ENCODE measurements at places on chromosomes 6 and 20.

- DNase-seq, result no peak
Observed at GRCh38 chr6:149913085-149913484, 9.8 kb downstream of the RAET1G start.

DNA sequence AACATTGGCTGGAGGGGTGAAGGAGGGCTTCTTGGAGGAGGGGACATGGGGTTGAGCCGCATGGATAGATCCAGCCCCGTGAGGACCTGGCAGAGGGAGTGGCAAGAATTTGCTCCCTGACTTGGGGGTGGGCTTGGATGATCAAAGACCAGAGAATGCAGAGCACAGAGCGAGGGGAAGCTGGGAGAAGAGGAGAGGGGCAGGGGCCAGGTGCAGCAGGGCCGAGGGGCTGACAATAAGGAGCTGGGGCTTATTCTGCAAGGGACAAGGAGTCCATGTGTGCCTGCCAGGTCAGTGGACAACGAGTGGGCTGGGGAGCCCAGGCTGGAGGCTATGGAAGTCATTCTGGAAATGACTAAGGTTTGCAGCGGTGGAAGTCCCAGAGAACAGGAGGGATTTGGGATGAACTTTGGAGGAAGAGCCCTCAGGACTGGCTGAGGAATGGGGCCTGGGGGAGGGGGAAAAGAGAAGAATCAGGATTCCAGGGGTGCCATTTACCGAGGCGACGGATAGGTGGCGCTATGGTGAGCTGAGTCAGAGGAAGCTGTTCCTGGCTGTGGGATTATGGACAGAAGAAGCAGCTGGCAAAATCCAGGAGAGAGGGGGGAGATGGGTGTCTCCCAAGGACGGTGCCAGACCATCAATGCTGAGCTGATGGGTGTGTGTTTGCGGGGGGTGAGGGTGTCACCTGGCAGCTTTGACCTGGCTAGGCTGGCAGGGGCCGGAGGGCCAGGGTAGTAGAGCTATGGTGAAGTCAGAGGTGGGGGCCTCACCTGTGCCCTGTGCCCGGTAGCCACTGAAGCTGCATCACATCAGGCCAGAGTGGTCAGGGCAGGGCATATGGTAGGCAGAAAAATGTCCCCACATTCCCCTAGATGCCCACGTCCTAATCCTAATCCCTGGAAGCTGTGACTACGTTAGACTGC lies 7.8 kb downstream of the KCNG1 start:
- no peak for DNase-seq

GRCh38 chr20:1427457-1428054 lies 34.7 kb upstream of the FKBP1A start:
- no peak for DNase-seq

DNA sequence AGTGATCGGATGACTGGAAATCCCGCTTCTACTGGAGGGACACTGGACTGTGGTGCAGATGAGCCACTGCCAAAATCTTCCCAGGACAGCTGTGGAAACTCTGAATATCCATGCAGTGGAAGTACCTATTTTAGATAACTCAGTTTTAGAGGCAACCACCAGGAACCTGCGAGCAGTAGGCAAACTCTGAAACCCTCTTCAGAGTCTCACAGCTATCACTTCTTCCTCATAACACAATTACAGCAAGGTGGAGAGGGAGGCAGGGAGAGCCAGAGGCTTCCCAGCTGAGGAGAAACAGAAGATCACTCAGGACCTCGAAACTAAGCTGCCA lies 322.8 kb upstream of the NT5E start:
- DNase-seq, result no peak

GRCh38 chr6:49118478-49118877 lies 344.6 kb downstream of the MMUT start:
- no peak for DNase-seq

GRCh38 chr6:163485388-163485851 lies 70.9 kb downstream of the QKI start:
- DNase-seq, result no peak

GRCh38 chr20:56350842-56351241 lies 7.9 kb upstream of the FAM210B start:
- DNase-seq, result no peak
